NT2/D1 (cell line): ENCODE measurements at places on chromosomes 5 and 9.

GRCh38 chr9:125493384-125493783, 213.6 kb downstream of the MAPKAP1 start:
- DNase-seq = no peak

- DNase-seq = no peak
Measured at GRCh38 chr5:169268019-169268418, 32.9 kb downstream of the SLIT3 start.

DNA sequence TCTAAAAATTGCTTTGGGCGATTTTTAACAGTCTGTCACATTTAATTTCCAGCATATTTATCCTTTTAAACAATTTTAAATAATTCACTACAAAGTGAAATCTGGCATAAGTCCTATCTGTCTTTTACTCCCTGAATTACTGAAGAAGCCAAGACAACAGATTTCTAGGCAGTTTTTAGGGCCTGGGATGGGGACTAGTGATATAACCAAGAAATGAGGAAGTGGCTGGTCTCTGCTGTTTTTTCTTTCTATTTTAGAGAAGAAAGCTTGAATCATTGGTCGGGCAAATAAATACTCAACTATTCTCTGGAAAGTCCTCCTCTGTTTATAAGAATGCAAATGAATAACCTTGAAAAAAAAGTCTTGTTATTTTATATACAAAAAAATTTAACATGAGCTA, 79.7 kb upstream of the SSBP2 start:
- no peak for DNase-seq

DNA sequence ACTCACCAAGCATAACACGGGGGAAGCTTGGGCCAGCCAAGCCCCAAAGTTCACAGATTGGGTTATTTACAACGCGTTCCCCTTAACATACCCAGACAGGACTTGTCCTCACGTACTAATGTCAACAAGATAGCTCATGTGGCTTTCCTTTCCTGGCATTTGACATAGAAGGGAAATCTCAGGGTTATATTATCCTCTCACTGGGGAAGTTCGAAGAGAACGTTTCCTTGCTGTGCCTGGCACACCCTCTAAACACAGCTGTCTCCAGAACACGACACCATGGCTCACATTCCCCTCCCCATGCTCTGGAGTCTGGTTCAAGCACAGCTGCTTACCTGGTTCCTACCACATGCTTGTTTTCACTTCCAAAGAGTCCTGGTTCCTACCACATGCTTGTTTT, 46.8 kb upstream of the OTULINL start:
- no peak for DNase-seq

- no peak for DNase-seq
Measured at GRCh38 chr5:123813937-123814624, 302.1 kb downstream of the CSNK1G3 start.

- DNase-seq = peak; percentile 67
Measured at GRCh38 chr9:95766906-95767305, 108.6 kb upstream of the ERCC6L2 start.

DNA sequence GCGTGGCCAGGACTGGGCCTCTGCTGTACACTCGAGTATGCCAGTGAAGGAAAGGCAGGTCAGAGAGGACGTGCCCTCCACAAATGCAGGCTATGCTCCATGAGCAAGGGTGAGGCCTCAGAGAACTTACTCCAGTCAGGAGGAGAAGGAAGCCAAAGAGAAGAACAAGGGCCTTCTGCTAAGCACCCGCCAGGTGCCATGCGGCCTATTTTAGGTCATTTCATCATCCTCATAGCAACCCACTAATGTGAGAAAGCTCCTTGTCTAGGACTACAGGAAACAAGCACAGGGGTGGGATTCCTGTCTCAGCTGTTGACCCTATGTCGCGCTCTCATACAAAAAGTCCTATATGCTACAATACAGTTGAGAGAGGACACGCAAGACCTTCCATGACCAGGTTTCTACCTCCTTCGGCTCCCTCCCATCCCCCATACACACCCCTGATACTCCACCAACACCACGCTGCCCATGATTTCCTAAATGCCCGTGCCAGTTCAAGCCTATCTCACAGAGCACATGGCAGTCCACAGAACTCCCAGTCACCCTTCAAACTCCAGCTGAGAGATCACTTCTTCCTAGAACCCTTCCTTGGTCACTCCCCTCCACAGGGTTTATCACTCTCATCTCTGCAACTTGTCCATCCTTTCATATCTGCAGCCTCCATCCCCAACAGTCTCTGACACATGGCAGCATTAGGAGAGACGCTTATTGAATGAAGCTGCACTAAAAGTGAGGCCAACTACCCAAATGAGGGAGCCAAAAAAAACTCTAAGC, 26.8 kb downstream of the PSMB7 start:
- no peak for DNase-seq

- no peak for DNase-seq
Measured at GRCh38 chr5:170769898-170770416, 13.6 kb upstream of the GABRP start.

DNA sequence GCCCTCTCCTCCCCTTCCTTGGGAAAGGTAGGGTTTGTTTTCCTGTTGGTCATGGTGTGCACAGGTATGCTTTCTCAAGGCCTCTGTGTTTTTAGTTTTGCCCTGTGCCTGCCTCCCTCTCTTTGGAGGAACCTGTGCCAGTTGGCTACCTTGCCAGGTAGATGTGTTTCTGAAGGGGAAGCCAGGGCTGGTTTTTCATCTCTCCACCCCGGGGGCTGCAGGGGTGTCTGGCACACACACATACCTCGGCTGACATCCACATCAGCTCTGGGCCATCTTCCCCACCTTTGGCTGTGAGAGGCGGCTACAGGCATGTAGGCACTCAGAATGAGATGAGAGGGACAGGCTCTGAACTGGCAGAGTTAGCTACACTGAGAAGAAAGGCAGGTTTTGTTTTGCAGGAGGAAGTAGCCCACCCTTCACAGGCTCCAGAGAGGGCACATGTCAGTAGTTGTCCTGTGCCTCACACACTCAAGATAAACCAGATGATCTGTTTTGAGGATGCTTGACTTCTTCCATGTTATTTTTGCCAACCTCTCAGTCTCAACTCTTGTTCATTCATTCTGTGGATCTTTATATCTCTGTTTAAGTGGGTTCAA, 9.7 kb downstream of the RGMB start:
- DNase-seq = no peak

DNA sequence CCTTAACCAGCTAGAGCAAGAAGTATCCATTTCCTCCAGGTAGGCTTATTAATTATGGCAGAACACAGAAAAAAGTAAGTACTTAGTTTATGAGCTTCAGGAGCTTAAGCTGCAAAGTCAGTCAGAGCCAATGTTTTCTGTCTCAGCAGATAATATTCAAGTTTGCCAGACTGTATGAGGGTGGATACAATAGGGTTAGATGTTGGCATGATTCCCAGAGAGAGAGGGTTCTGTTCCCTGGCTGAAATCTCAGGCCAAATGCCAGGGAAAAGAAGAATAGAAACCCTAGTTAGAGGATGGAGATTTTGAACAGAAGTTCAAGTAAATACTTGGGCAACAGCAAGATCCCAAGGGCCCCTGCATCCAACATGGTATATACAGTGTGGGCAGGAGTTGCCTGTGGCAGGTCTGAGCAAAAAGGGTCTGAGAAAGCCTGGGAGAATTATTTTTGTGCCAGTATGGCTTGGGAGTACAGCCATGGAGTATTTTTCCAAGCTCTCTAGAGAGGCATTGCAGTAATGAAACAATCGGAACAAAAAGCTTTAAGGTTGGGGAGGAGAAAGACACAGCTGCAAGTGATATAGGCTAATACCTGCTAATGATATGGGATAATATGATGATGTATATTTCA, 31.0 kb upstream of the ISOC1 start:
- no peak for DNase-seq

DNA sequence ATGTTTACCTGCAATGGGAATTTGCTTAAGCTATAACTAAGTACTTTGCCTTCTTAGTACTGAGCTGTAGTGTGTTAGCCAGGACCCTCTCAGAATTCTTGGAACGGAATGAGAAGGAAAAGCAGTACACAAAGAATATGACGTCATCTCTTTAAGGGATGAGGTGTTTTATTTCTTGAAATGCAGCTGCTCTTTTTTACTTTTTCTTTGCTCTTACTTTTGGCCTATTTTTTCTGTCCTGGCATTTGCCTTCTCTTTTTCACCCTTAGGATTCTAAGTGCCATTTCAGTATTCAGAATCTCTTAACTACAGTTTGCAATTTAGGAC, 10.1 kb downstream of the KIF2A start:
- no peak for DNase-seq

DNA sequence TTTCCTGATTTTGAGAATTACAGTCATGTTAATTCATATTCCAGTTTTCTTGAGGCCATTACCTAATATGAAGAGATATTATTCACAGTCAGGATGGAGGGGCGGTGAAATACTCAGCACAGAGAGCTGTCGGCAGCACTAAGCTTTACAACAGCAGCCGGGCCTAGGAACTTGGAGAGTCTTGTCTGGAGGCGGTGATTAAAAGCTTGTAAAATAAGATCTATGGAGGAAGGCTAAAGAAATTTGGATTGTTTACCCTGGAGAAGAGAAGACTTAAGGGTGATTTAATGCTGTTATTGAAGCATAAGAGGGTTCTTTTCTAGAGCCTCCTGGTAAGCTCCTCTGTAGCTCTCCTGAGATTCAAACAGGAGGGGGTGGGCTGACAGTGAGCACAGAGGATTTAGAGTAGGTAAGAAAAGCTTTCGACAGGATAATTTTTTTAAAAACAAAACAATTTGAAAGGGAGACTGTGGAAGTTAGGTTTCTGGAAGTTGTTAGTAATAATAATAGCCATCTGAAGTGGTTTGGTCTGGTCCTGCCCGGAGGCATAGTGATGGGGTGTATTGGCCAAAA, 406.3 kb upstream of the ADAMTSL1 start:
- DNase-seq = no peak

DNA sequence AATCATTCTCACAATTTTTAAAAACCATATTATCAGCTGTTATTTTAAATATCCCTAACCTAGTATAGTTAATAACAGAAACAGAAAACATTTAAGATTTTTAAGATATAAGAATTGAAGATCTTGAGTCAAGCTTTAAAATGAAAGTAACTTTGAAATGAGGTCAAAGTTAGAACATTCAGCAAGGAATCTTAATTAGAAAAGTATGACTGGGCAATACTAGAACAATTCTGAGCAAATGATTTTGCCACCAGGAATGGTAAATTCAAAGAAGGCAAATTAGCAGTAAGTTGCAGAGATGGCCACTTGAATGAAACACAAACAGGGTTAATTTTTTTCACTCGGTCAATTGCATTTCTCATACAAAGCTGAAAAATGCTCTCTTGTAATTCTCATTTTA, 117.9 kb downstream of the NXNL2 start:
- DNase-seq = no peak

- DNase-seq = peak; percentile 9
Measured at GRCh38 chr5:37717613-37718431, 122.0 kb downstream of the GDNF start.

- no peak for DNase-seq
Measured at GRCh38 chr5:83517072-83517687, 45.6 kb downstream of the VCAN start.

GRCh38 chr5:59007460-59008063, 424.7 kb downstream of the RAB3C start:
- DNase-seq = no peak

- peak; percentile 9 for DNase-seq
Measured at GRCh38 chr9:110255463-110256379, 586 bp downstream of the TXN start.

DNA sequence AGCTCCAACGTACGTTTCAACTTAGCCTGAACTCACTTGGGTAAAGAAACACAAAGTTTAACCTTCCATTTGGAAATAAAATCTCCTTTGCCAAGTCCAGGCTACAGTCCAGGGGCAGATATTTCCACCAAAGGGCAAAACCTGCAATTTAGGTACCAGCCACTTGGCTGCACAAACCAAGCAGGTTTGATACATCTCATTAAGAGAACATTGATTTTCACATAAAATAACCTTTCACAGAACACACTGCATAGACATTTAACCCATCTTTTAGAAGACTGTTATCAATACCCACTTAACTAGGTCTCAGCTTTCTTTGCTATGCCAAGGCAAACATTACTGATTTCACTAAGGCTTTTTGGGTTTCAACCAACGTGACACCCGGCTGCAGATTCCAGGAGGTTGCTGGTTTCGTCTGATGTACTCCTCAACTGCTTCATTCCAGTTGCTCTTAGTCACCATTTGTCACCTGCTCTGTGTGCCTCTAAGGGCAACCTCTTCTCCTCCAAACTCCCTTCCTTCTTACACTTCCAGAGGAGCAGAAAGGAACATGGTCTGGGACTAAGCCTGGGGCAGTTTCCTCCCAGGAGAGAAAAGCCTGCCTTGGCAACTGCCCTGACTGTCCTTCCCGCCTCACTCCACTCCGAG, 67.1 kb downstream of the EPB41L4B start:
- DNase-seq = no peak

DNA sequence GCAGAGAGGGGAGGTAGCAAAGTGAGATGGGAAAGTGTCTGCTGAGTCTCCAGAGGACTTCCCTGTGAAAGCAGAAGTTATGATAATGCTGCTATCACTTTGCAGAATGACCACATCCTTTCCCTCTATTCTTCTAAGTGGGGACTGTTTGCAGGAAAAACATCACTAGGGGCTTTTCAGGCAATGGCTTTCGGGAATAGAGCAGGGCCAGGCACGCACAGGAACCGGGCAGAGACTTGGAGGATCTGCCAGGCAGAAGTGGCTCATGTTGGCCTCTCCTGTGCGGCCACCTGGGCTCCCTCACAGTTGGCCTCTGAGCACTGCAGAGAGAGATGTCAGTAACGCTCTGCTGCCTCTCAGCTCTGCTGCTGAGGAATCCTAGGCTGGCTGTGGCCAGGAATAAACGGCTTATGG, 214.7 kb downstream of the MAST4 start:
- no peak for DNase-seq

GRCh38 chr5:119385536-119386128, 29.8 kb downstream of the TNFAIP8 start:
- no peak for DNase-seq

DNA sequence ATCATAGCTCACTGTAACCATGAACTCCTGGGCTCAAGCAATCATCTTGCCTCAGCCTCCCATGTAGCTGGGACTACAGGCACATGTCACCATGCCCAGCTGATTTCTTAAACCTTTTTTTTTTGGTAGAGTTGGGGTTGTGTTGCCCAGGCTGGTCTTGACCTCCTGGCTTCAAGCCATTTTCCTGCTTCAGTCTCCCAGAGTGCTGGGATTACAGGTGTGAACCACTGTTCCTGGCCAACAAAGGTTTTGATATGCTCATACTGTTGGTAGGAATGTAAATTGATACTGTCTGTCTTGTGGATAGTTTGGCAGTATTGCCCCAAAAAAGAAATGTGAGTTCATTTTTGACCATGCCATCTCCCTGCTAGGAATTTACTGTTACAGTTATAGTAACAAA, 77.4 kb upstream of the TMEM171 start:
- no peak for DNase-seq

DNA sequence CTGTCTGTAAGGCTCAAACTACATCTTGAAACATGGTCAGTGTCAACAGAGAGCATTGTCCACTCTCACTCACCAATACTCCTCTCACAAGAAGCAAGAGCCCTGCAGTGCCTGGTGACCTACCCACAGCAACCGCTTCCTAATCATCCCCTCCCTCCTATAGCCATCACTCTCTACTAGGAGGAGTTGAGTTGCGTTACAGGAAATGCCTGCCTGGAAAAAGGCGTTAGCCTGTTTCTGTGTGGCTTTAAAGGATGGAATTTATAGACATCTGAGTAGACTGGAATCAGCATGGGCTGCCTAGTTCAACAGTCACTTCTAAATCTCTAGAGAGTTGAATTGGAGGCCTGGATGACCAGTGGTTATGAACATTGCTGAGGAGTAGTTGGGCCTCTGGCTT, 108.3 kb upstream of the FER start:
- DNase-seq = no peak
